ENCODE measurements at places on chromosomes 4 and X.

- no peak for DNase-seq
These were observed 71.3 kb downstream of the GLRA3 start for GRCh38 chr4:174757736-174758135.

GRCh38 chr4:68250151-68250930 is 4.8 kb upstream of the TMPRSS11B start:
- DNase-seq, result no peak

DNA sequence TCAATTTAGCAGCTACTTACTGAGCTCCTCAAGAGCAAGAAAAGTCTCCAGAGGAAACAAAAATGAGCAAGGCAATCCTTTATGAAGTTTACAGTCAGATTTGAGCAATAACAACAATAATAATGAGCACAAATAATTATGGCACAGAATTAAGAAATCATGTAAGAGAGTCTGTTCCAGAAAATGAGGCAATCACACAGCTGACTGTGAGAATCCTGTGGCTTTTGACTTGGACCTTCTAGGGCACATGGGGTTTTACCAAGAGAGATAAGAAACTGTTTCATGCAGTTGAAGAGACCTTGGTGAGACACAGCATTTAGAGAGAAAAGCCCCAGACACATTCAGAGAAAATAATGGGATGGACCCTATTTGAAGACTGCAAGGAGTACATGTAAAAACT is 362.6 kb upstream of the MAGEB2 start:
- no peak for DNase-seq

GRCh38 chr4:107931775-107932321 is 499 bp downstream of the CYP2U1 start:
- peak; percentile 48 for DNase-seq

DNA sequence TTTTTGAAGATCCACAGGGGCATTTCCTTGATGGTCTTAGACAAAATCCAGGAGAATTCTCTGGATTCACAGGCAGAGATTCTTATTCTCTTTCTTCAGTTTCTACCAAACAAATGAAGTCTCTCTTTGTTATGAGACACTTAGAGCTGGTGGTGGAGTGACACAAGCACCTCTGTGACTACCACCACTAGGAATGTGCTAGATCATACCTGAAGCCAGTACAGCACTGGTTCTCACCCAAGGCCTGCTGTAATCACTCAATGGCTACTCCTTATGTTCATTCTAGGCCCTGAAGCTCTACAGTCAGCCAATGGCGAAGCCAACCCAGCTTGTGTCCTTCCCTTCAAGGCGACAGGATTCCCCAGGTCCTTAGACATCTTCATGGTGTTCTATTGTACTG is 482.3 kb downstream of the TRAM1L1 start:
- DNase-seq, result no peak

GRCh38 chr4:181350615-181351415 is 892.4 kb upstream of the TENM3 start:
- DNase-seq, result no peak

DNA sequence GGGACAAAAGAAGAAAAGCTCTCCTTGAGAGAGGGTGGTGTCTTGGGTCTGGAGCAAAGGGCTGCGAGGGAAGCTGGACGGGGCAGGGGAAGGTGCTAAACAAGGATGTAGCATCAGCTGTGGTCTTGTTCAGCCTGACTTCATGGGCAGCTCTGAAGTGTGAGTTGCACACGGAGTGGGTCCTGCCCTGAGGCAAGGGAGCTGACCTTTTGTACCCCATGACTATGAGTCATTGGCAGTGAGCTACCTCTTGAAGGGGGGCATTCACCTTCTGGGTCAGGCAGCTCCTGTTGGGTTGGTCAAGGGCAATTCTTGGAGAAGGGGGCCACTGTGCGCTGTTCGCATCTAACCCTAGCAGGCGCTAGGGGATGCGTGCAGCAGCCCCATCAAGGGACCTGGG is 151.8 kb downstream of the SMIM20 start:
- DNase-seq, result no peak

- no peak for DNase-seq
These were observed 13.2 kb downstream of the GNPDA2 start for GRCh38 chr4:44713125-44713524.

DNA sequence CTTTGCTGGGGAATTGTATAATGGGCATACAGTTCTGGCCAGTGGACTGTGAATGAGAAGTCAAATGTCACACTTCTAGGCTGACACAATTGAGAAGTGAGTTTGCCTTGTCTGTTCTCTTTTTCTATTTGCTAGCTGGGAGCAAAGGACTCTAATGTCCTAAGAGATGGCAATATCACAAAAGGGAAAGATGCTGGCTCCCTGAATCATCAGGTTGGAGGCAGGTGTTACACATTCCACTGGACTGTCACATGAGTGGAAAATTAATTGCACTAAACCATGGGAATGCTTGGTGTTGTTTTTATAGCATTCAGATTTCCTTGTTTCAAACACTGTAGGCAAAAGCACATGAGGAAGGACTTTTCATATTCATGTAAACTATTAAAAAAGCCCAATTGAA is 388.3 kb downstream of the ADAM29 start:
- no peak for DNase-seq
